Stimulated activated CD8-positive, alpha-beta memory T cell treated with anti-CD3 and anti-CD28 coated beads, Interleukin-15, amount 100 ng/mL, for 24 hours (primary cell): ENCODE measurements at places on chromosomes 2 and 18.
A peak's percentile ranks its signal among the peaks of the same experiment; 100 is the strongest.

GRCh38 chr18:39523281-39523680 lies 1957.7 kb upstream of the CELF4 start:
- DNase-seq, result no peak

GRCh38 chr2:99545066-99545465 lies 55.2 kb upstream of the REV1 start:
- no peak for DNase-seq

DNA sequence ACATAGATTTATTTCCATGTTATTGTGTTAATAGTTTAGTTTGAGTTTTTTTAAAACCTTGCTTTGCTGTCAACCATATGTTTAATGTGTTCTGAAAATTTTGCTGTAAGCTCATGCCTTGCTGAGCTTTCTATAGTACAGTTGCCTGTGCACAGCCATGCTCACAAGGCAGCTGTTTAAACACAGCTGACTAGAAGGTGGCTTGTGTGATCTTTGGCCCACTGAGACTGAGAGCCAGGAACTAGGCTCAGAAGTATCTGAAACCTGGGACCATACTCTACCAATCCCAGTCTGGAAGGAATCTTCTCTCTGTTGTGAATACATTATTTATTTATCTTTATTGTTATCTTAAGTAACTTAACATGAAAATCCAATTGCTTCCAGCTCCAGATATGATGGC lies 350.5 kb downstream of the KIAA1328 start:
- DNase-seq, result no peak

- DNase-seq, result no peak
Measured at GRCh38 chr2:25692737-25693445, 19.5 kb upstream of the DTNB start.

GRCh38 chr2:45625824-45626223 lies 14.8 kb upstream of the SRBD1 start:
- DNase-seq, result no peak

- DNase-seq, result no peak
Measured at GRCh38 chr2:85400541-85401463, 9.4 kb downstream of the CAPG start.

DNA sequence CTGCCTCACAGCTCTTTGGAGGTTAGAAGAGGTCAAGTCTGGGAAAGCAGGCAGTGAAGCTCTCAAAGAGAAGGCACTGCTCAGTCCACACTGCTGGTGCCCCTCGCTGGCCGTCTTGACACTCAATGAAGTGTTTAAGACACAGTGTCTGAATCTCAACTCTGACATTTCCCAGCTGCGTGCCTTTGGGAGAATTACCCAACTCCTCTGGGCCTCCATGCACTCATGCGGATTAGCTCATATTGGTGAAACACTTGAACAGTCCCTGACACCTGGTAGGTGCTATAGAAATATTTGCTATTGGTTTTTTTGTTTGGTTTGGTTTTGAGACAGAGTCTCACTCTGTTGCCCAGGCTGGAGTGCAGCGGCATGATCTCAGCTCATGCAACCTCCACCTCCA lies 281.0 kb downstream of the SRBD1 start:
- no peak for DNase-seq

GRCh38 chr2:54176577-54176976 lies 61.2 kb downstream of the ACYP2 start:
- DNase-seq, result no peak

GRCh38 chr2:38483776-38484501 lies 106.9 kb upstream of the ATL2 start:
- no peak for DNase-seq

- no peak for DNase-seq
Measured at GRCh38 chr2:28049416-28049815, 158.9 kb downstream of the BABAM2 start.

DNA sequence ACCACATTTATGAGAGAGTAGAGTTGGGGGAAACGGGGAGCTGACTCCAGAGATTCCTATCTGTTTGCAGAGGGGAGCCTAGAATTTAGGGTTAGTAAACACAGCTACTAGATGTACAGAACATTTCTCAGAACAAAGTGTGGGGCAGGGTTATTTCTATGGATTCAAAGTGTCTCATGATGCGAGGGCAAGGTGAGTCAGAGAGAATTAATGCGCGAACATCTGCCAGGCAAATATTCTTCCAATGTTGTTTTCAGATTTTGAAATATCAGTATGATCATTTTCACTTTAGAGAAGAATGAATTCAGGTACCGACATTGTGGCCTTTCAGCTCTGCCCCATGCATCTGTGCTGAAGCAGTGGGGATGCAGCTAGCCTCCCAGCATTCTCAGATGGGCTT lies 2.0 kb upstream of the DSEL start:
- no peak for DNase-seq

- DNase-seq, result no peak
Measured at GRCh38 chr2:137118140-137118539, 352.8 kb downstream of the THSD7B start.

DNA sequence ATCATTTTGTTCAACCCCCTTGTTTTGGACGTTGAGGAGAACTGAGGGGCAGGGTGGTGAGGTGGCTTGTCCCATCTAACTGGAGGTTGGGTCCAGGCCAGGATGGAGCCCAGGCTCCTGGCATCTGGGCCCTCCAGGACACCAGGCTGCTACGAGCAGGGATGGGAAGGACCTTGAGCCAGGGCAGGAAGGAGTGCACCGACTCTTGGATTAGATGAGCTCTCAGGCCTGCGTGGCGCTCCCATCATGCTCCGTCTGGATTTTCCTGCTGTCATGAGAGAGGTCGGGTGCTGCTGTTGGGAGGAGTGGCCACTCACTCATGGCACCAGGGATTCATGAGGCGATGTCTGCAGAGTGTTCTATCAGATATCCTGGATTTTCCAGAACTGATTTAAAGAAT lies 18.3 kb upstream of the ALLC start:
- no peak for DNase-seq

GRCh38 chr2:10333966-10334365 lies 31.3 kb downstream of the HPCAL1 start:
- no peak for DNase-seq

- DNase-seq, result no peak
Measured at GRCh38 chr2:54420524-54421172, 35.5 kb upstream of the SPTBN1 start.

DNA sequence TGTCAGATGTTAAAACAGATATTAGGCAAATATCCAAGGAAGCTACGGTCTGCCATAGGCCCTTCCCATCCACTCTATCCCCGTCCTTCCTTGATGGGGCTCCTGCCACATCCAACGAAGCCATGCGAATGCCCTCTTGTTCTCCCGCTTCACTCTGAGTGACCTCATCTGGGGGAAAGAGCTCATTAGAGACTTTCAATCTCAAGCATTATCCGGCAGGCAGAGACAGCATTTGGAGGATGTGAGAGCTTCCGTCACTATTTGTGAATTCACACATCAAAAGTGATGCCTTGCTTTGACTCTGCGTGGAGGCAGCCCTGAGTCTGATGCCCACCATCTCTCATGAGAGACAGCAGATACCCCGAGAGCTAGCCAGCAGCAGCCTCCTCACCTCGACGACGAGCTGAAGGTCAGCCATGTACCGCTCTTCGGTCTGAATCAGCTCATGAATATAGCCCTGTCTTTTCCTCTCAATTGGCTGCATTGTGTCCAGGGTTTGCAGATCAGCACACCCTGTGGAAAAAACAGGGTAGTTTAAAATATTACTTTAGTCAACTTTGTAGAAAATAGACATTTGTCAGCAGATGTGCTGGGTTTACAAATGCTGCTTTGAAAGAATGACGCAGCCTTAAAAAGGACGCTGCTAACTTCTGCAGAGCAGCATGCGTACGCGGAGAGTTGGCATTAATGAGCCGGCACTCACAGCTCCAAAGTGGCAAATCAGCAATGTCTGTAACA lies 45.9 kb downstream of the FAM228A start:
- no peak for DNase-seq

- no peak for DNase-seq
Measured at GRCh38 chr2:68171684-68172083, 14.0 kb downstream of the PNO1 start.

DNA sequence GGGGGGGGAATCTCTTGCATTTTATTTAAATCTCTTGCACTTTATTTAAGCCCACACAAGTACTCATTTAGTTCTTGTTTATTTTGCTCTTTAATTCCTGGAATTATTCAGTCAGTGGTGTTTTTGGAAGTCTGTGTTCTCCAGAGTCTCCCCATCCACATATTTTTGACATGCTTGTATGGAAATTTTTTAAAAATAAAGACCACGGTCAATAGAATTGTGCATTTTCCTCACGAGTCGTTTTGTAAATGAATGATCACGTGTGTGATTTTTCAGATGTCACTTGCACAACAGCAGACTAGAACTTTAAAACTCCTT lies 824 bp downstream of the CD302 start:
- no peak for DNase-seq

DNA sequence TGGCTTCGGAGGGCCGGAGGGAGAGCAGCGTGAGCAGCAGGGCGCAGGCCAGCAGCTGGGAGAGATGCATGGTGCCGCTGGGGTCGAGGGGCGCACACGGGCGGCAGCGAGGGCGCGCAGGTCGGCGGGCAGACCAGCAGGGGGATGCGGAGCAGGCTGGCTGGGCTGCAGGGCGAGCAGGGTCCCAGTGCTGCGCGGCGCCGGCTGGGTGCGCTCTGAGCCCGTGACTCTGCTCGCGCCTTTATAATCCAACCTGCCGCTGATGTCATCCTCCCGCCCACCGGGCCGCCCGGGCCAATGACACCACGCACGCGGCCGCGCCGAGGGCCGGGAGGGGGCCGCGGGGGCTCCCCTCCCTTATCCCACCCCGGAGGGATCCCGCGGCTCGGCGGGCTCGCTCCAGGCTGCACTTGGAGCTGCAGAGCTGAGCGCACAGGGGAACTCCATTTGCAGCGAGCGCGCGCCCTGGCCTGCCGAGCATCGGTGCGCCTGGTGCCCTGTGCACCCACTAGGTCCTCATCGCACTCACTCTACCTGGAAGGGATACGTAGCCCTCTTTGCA lies at the start of gene NPPC:
TSS of gene NPPC (minus strand) at position 217 of the 562 bp plus-strand sequence. CDS start at position 70, 147 bp downstream.
- DNase-seq, result peak; percentile 40

- DNase-seq, result no peak
Measured at GRCh38 chr2:68390586-68390985, 25.5 kb downstream of the PLEK start.

- DNase-seq, result no peak
Measured at GRCh38 chr2:179104736-179105135, 54.8 kb upstream of the CCDC141 start.

GRCh38 chr2:236607471-236608187 lies 38.0 kb downstream of the ACKR3 start:
- DNase-seq, result no peak

GRCh38 chr2:24885221-24886125 lies 34.6 kb downstream of the ADCY3 start:
- DNase-seq, result no peak

DNA sequence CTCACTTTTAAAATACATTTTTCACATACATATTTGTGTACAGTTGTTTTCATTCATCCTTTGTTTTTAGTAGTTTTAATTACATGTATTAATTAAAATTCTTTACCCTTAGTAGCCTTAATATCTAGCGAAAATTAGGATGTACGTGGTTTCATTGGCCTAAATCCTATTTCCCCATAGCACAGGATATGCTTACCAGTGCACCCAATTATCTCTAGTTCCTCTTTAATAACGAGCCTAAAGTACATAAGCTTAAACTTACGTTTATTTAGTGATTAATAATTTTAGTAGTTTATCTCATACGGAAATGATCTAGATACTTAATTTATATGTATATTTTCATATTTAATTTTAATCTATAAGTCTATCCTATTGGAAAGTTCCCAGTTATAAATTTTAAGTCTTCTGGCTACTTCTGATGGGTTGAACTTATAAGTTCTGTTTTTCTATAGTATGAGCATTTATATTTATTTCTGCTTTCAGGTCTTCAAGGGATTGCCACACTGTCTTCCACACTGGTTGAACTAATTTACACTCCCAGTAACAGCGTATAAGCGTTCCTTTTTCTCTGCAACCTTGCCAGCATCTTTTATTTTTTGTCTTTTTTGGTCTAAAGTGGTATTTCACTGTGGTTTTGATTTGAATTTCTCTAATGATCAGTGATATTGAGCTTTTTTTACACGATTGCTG lies 21.4 kb upstream of the RUFY4 start:
- no peak for DNase-seq

DNA sequence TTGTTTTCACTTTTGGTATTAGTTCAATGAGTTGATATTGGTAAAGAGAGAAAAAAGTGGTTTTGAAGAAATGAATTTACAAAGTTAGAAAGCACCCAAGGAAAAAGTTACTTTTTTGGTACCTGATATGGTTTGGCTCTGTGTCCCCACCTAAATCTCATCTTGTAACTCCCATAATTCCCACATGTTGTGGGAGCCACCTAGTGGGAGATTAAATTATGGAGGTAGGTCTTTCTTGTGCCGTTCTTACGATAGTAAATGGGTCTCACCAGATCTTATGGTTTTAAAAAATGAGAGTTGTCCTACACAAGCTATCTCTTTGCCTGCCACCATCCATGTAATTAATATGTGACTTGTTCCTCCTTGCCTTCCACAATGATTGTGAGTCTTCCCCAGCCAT lies 965.6 kb upstream of the NRXN1 start:
- no peak for DNase-seq

GRCh38 chr18:57008001-57008686 lies 138.7 kb upstream of the BOD1L2 start:
- DNase-seq, result no peak

- DNase-seq, result no peak
Measured at GRCh38 chr2:107927034-107927534, 59.2 kb upstream of the SLC5A7 start.

DNA sequence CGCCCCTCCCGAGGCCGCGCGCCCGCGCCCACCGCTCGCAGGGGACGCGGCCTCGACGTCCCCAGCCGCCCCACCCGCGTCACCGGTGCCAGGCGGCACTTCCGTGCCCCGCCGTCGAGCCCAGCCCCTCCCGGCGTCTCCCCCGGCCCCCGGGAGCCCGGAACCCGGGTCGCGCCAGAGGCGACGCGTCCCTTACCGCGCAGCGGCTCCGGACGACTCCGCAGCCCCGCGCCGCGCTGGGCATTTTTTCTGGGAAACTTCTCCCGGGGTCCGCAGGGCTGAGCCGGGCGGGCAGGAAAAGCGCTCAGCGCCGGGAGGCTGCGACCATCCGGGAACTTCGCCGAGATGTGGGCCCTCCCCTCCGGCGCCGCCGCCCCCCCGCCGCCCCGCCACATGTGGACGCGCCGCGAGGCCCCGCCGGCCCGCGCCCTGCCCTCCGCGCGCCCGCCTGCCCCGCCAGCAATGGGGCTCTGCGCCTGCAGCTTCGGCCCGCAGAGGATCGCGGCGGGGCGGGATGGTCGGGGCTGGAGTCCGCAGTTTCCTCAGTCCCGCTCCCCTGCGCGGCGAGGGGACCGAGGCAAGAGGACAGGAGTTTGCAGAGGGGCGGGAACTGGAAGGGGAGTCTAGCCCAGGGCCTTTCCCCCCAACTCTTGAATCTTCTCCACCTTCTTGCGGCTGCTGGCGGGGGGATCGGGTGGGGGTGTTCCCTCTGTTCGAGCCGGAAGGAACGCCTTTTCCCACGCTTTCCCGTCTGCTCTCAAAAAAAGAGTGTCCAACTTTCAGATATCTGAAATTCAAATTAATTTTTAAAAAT lies 81.5 kb downstream of the CHRNA1 start:
- peak; percentile 33 for DNase-seq
